ENCODE measurements at places on chromosomes 2 and 18. TPM values are rescaled to one million over a fixed set of nuclear protein-coding genes. Genes with fewer than 3 reads are reported as not detected.

The AQP12B gene
- not detected for total RNA-seq

The LTBP1 gene
- total RNA-seq = 0.31 TPM

The SLC19A3 gene
- not detected for total RNA-seq

The PLGLB1 gene
- total RNA-seq = 1.6 TPM

All from activated naive CD8-positive, alpha-beta T cell treated with anti-CD3 and anti-CD28 coated beads for 36 hours (primary cell).